ENCODE measurements at places on chromosomes 13 and 19.

DNA sequence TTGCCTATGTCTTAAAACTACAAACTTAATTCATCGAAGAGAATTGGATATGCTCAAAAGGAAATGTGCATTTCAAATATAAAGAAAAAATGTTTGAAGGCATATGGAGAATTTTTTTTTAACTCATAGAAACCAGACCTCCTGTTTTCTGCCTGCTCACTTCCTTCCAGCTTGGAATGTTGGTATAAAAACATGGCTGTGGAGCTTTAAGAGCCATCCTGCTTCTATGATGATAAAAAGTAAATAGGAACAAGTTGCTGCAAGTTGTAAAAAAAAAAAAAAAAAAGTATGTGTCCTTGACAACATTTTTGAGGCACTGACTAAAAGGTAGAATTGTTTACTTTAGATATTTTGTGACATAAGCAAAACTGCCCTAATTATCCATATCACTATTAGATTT, 1230.7 kb downstream of the PCDH9 start:
- DNase-seq: no peak

DNA sequence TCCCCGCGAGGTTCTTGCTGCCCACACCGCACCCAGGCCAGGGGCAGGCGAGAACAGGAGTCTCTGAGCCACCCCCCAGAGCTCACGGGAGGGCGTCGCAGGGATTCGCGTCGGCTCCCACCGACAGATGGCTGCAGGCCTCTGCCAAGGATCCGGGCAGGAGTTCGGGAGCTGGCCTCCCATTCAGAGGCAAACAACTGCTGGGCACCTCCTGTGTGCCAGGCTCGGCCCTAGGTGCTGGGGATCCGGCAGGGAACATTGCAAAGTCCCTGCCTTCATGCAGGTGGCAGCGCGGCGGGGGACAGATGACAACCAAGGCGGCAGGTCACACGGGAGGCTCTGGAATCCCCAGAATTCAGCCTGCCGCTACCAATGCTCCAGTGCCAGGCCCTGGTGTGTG, 25.3 kb downstream of the LRRC4B start:
- DNase-seq: no peak

DNA sequence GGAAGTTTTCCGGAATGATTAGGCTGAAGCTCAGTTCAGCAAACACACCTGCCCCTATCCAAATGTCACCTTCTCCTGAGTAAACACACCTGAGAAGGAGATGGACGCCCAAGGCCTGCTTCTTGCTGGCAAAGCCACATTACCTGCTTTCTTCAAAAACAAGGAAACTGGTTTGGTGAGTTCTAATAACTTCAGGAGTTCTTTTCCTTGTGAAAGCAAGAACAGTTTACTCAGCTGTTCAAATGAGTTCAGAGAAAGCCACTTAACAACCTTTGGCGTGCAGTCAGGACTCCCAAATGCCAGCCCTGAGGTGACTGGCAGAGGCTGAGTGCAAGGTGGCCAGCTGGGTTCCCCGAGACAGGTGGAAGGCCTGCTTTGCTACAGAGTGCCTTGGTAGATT, 160.5 kb downstream of the STK24 start:
- DNase-seq: no peak

GRCh38 chr19:51472607-51473006, 5.7 kb upstream of the CEACAM18 start:
- no peak for DNase-seq

GRCh38 chr13:33123066-33123859, 107.0 kb downstream of the KL start:
- DNase-seq: peak; percentile 35

- no peak for DNase-seq
Measured at GRCh38 chr13:49859560-49859959, 67.1 kb upstream of the KPNA3 start.

DNA sequence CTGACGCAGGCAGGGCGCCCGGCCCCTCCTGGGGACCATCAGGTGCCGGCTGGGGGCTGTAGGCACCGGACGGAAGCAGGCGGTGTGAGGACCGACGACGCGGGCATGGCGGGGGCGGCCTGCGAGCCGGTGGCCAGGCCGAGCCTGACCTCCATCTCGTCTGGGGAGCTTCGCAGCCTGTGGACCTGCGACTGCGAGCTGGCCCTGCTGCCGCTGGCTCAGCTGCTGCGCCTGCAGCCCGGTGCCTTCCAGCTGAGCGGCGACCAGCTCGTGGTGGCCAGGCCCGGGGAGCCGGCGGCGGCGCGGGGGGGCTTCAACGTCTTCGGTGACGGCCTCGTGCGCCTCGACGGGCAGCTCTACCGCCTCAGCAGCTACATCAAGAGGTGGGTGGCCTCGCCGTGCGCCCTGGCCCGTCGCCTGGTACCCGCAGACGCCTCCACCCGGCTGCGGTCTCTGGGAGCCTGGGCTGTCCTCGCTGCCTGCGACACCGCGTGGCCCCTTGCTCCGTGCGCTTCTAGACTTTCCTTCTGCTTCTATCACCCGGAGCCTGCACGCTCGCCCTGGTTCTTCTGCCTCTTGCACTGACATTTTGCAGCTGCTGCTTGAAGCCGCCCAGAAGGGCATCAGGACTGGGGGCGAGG, 460 bp downstream of the MEDAG start:
- no peak for DNase-seq

DNA sequence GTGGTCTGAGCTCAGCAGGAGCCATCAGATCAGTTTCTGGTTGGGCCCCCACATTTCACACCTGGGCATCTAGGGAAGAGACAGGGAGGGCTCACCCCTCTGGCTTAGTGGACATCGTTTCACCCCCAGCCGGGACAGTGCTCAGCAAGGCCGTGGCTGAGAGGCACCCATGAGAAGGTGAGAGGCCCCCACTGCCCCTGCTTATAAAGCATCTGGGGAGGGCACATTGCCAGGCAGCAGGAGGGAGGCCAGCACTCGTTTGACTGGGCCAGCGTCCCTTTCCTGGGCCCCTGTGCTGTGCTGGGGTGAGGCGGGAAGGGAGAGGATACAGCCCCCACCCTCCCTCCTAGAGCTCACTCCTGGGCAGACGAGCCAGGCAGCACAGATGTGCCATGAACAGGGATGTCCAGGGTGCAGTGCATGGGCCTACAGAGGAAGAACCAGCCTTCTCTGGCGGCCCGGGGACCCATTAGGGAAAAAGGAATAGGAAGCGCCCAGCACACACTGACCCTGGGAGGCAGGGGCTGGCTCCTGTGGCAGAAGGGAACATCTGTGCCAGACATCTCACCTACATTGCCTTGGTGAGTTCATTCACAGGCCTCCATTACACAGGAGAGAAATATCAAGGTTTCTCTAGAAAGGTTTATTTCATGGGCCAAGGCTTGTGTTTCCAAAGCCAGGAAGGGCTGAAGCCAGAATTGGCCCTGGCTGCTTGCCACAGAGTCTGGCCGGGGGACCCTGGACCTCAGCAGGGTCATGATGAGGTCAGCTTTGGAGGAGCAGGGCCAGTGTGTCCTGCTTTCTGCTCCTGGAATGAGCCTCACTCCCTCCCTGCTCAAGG, 7.7 kb downstream of the AP1M1 start:
- no peak for DNase-seq

DNA sequence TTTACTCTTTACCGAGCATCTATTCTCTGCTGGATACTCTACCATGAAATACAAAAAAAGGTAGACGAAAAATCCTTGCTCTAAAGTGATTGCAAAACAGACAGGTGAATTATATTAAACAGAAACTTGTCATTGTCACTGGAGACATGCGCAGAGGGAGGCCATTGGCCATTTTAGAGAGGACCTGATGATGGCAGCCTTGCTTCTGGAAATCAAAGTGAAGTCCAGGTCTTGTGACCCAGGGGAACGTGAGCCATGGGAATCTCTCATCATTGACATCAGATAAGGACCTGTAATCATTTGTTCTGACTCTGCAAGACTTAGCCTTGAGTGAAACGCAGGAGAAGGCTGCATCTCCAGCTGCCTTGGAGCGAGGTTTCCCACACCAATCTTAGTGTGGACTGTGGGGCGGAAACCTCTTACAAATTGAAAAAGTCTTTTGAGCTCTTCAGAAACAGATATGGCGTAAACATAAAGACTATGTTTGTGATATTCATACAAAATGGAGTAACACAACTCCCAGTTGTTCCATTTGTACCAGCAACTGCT, 16.8 kb upstream of the SLC46A3 start:
- DNase-seq: no peak

- no peak for DNase-seq
Measured at GRCh38 chr13:23771552-23771951, 117.6 kb downstream of the MIPEP start.

- DNase-seq: peak; percentile 59
Measured at GRCh38 chr13:40433577-40433976, 232.9 kb downstream of the FOXO1 start.

GRCh38 chr13:98254513-98254912, 77.4 kb upstream of the RNF113B start:
- DNase-seq: no peak

DNA sequence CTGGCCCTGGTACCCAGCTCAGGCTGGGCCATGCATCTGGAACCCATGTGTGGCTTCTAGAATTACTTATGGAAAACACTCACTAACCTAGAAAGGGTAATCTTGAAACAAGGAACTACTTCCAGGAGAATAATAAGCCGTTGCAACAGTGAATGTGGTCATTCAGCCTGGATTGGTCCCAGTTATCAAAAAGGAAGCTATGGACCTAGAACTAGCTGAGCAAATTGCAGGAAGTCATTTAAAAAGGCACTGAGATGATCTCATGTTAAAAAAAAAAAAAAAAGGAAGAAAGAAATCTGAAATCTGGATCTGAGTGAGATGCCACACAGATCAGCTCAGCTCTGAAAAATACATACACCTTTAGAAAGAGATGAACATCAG, 59.6 kb downstream of the DCT start:
- no peak for DNase-seq

GRCh38 chr13:86831084-86831483, 840.1 kb upstream of the SLITRK5 start:
- DNase-seq: no peak

- DNase-seq: no peak
Measured at GRCh38 chr19:41735071-41735600, 20.2 kb upstream of the CEACAM6 start.

DNA sequence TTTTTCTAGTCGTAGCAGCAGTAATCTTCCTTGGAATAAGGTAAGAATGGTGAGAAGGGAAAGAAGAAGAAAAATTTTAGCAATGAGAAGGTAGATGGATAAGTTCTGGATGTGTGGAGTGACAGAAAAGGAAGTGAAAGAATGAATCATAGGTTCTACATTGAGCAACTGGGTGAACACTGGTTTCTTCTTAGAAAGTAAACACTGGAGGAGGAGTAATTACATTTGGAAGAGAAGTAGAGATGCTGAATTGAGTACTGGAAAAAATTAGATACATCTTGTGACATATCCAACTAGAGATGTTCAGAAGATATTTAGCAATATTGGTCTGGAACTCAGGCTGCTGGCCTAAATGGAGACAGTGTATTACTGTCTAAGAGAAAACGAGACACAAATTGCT, 148.5 kb downstream of the GPC5 start:
- DNase-seq: no peak

DNA sequence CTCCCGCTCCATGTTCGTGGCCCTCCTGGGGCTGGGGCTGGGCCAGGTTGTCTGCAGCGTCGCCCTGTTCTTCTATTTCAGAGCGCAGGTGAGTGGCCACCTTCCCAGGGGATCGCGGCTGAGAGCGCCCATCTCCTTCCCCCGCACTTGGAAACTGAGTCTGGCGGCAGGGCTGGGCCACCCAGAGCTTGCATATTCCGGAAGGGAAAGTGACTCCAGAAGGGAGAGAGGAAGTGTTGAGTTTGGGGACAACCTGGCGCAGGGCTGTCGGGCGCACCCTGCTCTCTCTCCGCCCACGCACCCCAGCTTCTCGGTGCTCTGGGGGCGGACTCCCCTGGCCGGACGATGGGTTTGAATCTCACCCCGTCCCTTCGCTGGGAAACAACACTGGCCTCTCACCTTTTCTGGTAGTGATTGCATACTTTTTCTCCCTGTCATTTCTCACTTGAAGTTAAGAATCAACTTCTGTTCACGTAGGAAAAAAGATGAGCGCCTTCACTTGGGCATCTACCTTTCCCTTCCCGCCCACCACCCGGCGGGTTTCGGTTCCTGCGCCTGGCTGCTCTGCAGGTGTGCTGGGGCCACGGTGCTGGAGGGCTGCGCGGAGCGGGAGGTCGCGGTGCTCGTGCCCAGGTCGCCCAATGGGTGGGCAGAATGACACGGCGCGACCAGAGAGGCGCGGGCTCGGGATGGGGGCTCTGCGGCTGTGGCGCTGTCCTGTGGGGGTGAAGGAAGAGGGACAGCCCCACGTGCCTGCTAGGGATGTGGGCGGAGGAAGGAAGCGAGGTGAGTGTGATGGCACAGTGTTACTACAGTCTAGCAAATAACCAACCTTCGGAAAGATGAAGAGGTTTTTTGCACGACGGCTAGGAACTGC, 721 bp downstream of the TNFSF11 start:
- DNase-seq: peak; percentile 20

DNA sequence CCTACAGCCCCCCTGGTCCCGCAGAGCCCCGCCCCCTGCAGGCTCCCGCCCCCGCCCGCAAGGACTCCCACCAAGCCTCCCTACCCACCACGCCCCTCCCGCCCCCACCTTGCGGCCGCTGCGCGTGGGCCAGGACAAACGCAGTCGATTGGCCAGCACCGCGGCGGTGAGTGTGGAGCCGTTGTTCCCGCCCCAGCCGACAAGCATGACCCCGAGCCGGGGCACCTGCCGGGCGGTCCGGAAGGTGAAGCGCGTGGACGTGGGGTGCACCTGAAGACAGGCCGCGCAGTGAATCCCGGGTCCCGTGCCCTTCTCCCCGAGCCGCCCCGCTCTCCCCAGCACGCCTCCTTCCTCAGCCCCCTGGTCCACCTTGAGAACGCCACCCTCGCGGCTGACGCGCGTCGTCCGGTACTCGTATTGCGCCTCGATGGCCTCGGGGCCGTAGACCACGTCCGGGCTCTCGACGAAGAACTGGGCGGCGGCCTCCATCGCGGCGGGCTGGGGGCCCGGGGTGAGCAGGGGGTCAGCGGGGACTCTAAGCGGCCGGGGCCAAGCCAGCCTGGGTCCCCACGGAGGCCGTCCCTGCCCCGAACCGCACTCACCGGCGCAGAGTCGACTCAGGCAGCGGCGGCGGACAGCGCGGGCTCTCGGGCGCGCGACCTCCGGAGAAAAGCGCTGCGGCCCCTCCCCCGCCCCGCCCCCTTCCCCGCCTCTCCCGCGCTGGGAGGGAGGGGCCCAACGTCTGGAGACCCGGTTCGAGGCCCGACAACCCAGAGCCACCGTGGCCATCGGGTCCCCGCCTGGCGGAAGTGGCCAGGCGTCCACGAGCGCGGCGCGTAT, at the start of gene ISYNA1:
Gene ISYNA1, minus strand, starts transcription at position 643 of the 840 bp plus-strand sequence. Its CDS starts 154 bp downstream, at position 489.
- peak; percentile 53 for DNase-seq

GRCh38 chr19:43101950-43102349, 19.4 kb upstream of the PSG2 start:
- DNase-seq: no peak

Data from CD4-positive, alpha-beta T cell treated with Interleukin-15 for 1 hour (primary cell).